ENCODE measurements at places on chromosomes 7 and 10.

DNA sequence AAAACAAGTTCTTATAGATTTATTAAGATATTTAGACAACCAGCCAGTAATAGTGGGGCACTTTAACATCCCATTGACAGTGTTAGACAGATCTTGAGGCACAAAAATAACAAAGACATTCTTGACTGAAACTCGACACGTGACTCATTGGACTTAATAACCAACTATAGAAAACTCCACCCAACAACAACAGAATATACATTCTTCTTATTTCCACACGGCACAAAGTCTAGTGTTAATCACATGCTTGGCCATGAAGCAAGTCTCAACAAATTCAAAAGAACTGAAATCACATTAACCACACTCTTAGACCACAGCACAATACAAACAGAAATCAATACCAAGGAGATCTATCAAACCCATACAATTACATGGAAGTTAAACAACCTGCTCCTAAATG, 138.1 kb downstream of the ARL5B start:
- DNase-seq = no peak

DNA sequence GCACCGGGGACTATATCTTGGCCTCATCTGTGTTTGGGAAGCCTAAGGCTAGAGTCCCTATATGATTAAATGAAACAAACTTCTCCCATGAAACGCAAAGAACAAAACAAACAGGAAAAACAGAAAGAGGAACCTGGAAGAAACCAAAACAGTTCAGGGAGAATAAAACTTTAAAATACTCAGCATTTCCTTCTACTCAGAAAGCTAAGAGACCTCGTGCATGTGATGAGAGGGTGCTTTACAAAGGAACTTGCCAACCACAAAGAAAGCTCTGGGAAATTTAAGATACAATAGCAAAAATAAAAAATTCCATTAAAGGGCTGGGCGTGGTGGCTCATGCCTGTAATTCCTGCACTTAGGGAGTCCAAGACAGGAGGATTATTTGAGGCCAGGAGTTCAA, 6.9 kb downstream of the PILRA start:
- no peak for DNase-seq

GRCh38 chr7:85172530-85172941, 14.3 kb downstream of the SEMA3D start:
- no peak for DNase-seq

DNA sequence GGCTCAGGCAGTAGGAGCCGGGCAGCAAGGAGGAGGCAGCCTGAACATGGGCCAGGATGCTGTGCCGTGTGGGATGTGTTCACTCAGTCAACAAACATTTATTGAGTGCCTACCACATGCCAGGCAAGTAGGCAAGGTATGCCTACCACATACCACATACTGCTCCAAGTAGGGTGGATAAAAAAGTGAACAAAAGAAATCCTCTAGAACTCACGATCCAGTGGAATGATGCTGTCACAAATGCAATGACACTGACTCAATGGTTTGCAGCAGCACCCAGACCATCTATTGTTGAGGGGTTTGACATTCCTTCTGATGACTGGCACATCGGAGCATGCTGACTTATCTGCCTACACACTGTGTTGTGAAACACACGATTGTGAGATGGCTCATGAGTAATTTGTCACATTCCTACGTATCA, 413.5 kb downstream of the NRG3 start:
- no peak for DNase-seq

DNA sequence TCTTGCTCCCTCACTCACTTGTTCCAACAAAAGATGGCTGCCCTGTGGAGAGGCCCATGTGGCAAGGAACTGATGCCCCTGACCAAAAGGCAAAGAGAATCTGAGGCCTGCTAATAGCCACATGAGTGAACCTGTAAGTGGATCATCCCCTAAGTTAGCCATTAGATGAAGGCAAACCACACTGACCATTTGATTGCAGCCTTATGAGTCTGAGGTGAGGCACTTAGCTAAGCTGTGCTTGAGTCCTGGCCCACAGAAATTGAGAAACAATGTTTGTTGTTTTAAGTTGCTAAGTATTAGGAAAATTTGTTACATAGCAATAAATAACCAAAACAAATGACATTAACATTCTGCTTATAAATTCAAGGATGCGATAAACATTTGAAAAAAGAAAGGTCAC, 100.1 kb upstream of the BET1 start:
- no peak for DNase-seq

DNA sequence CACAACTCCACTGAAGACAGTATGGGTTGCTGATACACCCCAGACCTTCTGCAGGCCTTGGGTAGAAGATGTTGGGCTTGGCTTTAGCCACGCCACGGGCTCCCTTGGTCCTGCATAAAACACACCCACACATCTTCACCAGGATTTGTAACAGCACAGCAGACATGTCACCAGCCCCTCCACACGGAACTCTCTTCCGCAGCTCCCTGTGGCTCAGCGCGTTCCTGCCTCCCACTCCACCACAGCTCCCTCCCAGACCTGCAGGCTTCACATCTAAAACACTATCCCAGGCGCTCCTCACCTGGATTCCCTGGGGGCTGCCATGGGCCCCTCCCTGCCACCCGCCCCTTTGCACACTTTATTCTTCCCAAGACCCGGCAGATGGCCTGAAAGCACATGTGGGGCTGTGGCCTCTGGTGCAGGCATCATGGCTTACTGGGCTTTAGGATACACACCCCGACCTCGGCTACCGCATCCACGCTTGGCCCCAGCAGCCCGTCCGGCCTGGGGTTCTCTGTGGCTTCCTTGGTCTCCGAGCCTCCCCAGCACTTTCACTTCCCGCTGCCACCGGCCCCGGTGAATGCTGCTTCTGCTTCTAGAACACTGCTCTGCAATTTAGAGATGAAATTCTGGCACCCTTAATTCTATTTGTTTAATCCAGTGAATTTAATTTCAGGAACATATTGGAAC, 432.9 kb downstream of the DNAJB6 start:
- peak; percentile 80 for DNase-seq

Measured in posterior vena cava (tissue), 2 donors.